CD4-positive, alpha-beta T cell treated with Interleukin-1 beta for 1 hour (primary cell): ENCODE measurements at places on chromosomes 6 and 20.

DNA sequence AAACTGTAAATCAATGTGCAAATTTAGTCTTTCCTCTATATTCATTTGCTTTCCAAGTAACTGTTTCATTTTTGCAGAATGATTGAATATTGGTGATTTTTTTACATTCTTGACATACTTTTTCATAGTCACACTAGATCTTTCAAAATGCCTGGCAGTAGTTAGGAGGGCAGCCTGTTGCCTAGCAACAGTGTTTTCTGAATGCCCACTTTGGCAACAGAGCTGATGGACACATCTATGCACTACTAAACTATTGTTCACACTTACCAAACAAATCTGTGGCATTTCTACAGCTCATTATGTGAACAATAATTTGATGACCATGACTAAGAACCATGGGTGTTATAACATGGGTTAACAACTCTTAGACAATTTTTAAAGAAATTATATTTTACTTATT lies 438.0 kb upstream of the IMPG1 start:
- DNase-seq = no peak

GRCh38 chr6:43724914-43725642 lies 37.5 kb upstream of the MRPS18A start:
- DNase-seq = peak; percentile 87

- DNase-seq = no peak
These were observed 67.1 kb downstream of the FGD2 start for GRCh38 chr6:37072526-37072925.

GRCh38 chr20:13424174-13424833 lies 203.2 kb downstream of the ISM1 start:
- no peak for DNase-seq

DNA sequence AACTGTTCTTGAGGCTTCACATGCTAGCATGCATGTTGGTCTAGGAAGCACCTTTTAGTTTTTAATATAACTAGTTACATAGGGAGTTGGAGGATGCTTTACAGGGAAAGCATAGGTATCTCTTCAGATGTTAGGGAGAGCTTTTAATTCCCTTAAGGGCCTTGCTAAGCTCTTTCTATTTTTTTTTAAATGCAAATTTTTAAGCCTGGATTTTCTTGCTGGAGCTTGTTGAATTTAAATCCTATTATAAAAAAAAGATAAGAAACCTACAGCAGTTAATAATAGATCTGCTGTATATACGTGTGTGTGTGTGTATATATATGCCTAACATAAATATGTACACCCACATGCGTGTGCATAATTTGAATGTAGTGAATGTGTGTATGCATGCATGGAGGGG lies 79.0 kb downstream of the FIG4 start:
- DNase-seq = no peak

GRCh38 chr6:27894839-27895762 lies 17.1 kb downstream of the OR2B2 start:
- peak; percentile 81 for DNase-seq

- no peak for DNase-seq
These were observed 63.7 kb downstream of the GPX5 start for GRCh38 chr6:28589234-28589956.

GRCh38 chr6:166389119-166389518 lies 6.4 kb upstream of the MPC1 start:
- DNase-seq = no peak

GRCh38 chr6:91782802-91783201 lies 1195.9 kb upstream of the MAP3K7 start:
- no peak for DNase-seq

DNA sequence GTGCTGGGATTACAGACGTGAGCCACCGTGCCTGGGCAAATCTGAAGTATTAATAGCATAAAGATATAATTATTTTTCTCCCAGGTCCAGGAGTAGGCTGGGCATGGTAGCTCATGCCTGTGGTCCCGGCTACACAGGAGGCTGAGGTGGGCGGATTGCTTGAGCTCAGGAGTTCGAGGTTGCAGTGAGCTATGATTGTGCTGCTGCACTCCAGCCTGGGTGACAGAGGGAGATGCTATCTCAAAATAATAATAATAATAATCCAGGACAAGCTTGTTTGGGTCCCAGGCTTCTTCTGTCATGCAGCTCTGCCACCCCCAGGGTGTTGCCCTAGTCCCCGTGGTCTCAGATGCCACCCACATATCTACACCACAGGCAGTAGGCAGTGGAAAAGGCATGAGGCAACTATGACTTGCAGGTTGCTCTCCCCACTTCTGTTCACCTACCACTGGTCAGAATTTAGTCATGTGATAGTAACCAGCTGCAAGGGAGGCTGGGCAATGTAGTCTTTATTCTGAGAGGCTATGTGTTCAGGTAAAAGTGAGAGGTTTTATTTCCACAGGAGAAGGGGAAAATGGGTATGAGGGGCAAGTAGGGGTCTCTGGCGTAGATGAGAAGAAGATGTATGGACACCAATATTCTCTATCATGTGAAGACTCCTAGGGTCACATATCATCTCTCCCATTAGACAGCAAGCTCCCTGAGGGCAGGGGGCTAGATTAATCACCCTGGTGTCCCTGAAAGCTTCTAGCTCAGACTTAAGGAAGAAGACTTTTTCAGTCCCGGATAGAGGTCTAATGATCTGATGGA lies 25.7 kb downstream of the TCF15 start:
- no peak for DNase-seq

GRCh38 chr6:22043284-22043962 lies 253.4 kb downstream of the PRL start:
- no peak for DNase-seq
